Activated CD8-positive, alpha-beta memory T cell treated with anti-CD3 and anti-CD28 coated beads, Interleukin-2, amount 50 U/mL, for 48 hours (primary cell): ENCODE measurements at places on chromosomes 11 and 22.

- no peak for DNase-seq
These were observed 202.9 kb downstream of the MIAT start for GRCh38 chr22:26860301-26860700.

GRCh38 chr22:44380756-44381486 lies 68.2 kb upstream of the SHISAL1 start:
- DNase-seq: no peak

DNA sequence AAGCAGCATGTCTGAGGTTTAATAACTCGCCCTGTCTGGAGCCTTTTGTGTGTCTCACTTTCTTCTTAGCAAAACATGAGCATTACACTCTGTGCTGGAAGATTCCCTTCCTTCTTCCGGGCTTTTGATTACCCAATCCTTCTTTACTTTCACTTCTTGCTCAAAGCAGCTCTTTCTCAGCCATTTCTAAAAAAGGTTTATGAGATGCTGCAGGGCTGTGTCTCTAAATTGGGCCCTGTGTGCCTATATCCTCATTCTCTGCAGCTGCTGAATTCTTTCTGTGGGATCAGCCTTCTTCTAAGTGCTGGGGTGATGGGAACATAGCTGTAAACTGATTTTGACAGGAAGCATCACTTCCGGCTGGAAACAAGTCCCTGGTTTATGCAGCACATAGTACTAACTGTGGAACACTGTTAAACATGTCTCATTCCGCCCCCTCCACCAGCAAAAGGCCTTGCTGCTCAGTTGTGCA lies 71.8 kb downstream of the PIWIL4 start:
- no peak for DNase-seq

GRCh38 chr11:65646958-65647701 lies 9.2 kb downstream of the SIPA1 start:
- no peak for DNase-seq

DNA sequence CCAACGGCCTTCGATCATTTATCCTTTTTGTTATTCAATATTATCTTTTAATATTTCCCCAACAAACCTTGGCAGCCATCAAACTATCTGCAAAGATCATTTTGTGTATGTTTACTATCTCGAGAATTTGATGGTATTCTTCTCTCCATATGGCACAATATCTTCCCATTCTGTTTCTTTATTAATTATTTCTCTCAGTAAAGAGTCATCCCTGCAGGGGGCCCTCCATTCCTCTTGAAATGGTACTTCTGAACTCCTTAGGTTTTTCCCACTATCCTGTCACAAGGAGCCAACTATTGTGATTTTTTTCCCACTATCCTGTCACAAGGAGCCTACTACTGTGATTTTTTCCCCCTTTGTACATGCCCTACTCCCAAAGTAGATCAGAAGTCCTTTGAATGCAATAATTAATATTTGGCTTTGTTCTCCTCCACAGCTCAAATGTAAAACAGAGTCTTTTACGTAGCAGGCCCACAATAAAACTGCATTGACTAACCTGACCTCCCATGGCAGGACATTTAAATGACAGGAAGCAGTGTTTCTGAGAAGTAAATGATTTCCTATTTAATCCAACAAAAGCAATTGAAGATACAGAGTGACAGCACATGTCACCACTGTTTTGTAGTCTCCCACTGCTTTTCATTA lies 43.3 kb downstream of the PDGFD start:
- no peak for DNase-seq

DNA sequence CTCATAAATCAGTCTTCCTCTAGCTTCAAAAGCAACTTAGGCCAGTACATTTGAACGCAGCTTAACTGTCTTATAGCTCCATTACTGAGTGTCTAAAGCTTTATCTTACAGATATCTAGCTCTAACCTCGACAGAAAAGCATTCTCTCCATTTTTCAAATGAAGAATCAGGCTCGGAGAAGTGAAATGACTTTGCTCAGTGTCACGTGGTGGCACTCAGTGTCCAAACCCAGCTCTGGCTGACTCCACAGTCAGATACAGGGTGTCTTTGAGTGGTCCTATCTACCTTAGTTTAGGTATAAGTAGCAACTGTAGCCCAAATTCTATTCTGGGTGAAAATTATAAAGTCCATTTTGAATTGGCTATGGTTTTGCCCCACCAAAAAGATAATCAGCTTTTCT lies 38.7 kb upstream of the CHST1 start:
- DNase-seq: no peak

- no peak for DNase-seq
These were observed 12.8 kb downstream of the PTPRJ start for GRCh38 chr11:47992959-47993820.

DNA sequence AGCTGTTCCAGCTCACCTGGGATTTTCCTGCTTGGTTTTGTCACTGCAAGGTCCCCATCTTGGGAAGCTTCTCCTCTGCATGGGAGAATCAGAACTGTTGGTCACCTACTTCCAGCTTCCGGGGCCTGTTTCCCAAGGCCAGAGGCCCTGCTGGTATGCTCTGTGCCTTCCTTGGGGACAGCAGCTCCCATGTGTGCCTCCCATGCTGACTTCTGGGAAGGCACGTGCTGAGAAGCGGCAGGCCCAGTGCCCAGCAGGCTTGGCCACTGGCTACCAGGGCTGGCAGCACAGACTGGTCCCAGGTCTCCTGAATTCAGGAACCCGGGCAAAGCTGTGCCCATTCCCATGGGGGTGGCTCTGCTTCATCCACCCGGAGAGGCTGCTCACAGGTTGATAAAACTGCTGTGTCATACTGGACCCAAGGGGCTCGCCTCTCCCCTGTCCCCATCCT lies 33.8 kb downstream of the MYEOV start:
- DNase-seq: peak; percentile 28

DNA sequence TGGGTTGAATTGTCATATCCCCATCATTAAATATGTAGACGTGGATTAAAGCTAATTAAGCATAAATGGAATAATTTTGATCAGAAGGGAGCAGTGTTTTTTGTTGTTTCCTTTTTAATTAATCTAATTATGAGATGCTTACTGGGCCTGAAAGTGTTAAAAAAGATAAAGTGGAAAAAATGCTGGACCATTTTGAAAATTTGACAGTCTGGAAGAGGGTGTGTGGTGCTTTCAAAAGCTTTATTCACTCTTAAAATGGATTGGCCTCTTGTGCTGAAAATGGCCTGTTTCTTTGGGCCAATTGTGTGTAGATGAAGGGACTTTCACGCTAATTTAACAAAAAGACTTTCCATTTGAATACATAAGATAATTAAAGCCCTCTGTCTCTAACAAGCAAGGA lies 1.8 kb downstream of the TNRC6B start:
- no peak for DNase-seq

DNA sequence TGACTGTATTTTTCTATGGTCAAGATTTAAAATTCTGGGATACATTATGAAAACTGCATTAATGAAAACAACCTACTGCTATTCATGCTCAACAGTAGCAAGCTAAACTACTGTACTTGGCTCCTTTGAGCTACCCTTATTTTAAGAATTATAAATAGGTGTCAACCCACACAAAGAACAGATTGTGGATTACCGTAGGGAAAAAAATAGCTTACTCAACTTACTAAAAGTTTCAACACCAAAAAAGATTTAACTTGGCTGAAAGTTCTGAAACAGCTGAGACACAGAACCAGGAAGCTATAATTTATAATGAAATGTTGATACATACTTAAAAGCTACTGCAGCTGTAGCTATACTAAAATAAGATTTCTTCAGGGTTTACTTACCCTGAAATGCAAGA lies 10.1 kb downstream of the LIN7C start:
- no peak for DNase-seq

- DNase-seq: peak; percentile 57
These were observed 122.2 kb downstream of the ST3GAL4 start for GRCh38 chr11:126477535-126478305.

DNA sequence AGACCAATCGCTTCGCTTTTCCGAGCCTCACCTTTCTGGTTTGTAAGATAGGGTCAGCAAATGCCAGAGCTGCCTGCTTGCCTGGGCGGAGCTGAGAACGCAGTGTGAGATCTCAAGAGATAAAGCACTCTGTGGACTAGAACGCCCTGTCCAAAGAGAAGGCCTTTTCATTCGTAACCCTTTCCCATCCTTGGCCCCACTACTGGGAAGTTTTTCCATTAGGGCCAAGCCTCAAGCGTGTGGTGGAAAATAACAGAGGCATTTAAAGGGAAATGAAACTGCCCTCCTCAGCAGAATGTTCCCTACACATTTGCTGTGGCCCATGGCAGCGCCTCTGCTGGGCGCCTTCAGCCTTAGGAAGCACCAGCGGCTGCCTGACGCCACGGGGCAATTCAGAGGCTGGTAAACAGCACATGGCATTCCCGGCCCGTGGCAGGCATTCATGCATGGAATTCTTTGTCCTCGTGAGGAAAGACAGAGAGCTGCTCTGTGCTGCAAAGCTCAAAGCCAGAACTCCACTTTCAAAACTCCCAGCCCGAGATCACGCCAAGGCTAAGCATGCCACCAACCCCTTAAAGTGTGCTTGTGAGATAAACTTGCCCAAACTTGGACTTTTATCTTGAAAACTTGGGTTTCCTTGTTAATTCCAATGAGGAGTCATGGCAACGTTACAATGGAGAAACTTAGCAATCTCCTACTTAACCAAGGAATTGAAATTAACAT lies 38.1 kb downstream of the AHNAK start:
- DNase-seq: no peak

DNA sequence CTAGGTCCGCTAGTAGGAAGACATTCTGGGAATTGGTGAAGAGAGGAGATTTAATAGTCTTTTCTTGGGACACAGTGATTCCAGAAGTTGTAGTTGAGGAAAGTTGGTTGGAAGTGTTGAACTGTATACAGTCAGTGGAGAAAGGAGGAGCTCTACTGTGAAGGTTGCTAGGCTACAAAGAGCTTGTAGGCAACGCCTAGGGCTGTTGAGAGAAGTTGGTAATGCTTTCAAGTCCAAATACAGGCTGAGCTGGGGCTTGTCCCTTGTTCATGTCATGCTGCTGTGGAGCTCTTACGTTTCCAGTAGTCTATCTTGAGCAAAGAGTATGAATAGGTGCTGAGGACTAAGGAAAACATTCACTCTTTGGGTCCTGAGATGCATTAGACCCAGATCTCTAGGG lies 1.1 kb downstream of the TBCEL start:
- no peak for DNase-seq

DNA sequence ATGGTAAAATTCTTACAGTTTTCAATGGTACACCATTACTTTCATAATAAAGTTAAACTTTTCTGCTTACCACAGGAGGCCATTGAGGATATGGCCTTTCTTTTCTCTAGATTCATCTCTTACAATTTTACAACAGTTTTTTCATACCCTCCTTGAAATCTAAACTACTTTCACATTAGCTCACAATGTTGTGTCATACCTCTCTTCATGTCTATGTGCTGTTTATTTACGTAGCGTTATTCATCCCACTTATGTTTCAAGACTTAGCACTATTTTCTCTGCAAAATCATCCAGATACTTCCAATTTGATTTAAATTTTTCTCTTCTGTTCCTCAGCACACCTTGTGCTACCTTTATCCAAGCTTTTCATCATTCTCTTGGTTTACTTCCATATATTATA lies 123.3 kb downstream of the METTL15 start:
- DNase-seq: no peak

DNA sequence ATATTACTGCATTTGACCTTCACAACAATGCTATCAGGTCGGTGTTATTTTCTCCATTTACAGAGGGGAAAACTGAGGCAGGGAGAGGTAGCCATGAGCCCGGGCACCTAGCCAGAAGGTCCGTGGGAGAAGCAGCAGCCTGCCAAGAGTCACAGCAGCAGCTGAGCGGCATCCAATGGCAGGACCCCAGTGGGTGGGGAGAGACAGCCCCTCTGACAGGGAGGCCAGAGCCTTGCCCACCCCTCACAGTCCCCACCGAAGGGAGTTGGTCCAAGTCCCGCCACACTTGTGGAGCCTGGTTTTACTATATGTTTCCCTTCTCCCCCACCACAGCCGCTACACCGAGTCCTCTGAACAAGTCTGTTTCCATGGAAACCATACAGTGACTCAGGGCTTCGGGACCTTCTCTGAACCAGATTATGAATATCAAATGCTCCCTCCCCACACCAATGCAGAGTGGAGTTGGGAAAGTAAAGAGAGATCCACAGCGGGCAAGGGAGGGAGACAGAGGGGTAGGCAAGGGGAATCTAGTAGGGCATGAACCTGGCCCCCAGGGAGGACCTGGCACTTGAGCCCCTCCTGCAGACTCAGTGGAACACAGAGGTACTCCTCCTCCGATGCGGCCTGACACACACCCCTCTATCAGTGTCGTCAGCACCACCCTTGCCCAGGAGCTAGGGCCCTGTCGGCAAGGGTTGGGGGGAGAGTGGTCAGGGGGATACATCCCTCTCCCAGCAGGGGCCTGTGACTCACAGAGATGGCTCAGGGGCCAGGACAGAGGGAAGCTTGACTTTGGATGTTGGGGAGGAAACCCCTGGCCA lies 2.5 kb downstream of the CHST1 start:
- DNase-seq: no peak

GRCh38 chr11:72697814-72698213 lies 23.6 kb upstream of the PDE2A start:
- no peak for DNase-seq

- no peak for DNase-seq
These were observed 56.1 kb downstream of the KCNJ1 start for GRCh38 chr11:128810784-128811514.
